ENCODE measurements at places on chromosomes 7 and 10.

- DNase-seq = no peak
These were observed 88.1 kb downstream of the VOPP1 start for GRCh38 chr7:55484241-55484640.

GRCh38 chr7:130938661-130939060 lies 204.7 kb upstream of the KLF14 start:
- peak; percentile 90 for DNase-seq

- no peak for DNase-seq
These were observed 1.2 kb downstream of the FGF8 start for GRCh38 chr10:101774589-101775272.

DNA sequence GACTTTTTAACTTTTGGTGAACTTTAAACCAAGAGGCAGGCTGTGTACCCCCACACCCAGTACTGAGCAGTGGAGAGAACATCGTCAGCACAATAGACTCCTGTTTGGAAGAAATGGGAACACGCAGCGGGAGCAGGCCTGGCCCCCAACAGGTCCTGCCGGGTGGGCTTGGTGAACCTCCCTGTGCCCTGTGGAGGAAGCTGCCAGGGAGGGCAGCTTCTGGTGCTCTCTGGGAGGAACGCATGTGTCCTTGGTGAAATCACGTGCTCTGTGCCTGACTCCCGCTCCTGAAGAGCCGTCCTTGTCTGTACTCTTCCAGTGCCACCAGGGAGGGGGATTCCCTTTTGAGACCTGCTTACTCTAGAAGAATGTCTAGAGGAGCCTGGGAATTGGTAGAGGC lies 31.6 kb downstream of the CHAT start:
- DNase-seq = no peak

- no peak for DNase-seq
These were observed 40.9 kb upstream of the PAPSS2 start for GRCh38 chr10:87618566-87619423.

DNA sequence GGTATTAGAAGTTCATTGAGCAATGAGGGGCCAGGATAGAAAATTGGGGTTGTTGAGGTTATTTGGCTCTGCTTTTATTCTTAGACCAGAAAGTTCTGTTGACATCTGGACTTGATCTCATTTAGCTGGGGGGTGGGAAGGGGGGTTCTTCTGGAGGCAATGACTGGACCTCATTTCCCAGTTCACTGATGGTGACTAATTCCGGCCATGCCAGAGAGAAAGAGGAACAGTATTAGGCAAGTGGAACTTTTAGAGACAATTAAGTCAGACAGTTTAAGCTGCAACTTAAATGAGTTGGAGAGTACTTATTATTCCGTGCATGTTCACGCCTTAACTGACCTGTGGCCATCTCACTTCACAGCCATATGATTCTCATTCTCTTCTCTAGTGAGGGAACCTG lies 512.5 kb downstream of the REEP3 start:
- DNase-seq = no peak

Measured in CD4-positive, alpha-beta memory T cell (primary cell).